Fibroblast of gingiva (primary cell): ENCODE measurements at places on chromosomes 12 and 14.

DNA sequence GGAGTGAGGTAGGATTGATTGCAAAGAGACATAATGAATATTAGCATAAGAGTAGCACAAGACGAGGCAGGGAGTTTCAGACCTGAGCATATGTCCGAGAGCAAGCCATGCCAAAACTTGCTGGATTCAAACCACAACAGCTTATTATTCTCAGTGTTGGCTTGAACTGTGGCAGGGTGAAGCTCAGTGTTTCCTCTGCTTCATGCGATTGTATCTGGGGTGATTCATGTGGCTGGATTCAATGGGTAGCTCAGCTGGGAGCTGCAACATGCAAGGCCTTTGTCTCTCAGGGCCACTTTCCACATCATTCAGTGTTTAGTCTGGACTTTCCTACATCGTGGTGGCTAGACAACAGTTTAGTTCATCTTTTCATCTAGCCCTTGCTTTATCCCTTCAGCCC lies 22.1 kb upstream of the E2F7 start:
- no peak for DNase-seq

DNA sequence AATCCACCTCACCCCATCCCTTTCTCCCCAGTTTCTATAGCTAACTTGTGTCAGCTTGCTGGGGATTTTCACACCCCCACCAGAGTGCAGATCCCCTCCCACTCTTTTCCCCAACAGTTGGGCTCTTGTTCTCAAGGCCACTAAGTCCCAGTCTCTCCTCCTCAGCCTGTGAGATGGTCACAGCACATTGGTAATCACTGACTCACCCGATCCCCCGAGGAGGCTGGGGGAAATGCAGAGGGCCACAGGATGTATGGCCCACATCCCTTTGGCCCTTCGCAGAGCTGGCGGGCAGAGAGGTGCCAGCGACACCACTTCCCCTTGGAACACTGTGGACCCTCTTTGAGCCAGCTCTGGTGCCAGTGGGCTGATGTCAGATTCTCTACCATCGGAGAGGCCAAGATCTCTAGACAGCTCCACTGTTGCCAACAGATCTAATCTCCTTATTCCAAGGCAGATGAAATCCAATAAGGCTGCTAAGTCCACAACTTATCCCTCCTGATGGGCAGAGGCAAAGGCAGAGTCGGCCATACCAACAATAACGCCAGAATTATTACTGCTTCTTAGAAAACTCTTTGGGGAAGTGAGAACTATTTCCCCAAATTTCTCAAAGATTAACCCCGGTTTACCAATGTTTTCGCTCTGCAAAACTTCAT lies 1.6 kb downstream of the FMNL3 start:
- peak; percentile 42 for DNase-seq

DNA sequence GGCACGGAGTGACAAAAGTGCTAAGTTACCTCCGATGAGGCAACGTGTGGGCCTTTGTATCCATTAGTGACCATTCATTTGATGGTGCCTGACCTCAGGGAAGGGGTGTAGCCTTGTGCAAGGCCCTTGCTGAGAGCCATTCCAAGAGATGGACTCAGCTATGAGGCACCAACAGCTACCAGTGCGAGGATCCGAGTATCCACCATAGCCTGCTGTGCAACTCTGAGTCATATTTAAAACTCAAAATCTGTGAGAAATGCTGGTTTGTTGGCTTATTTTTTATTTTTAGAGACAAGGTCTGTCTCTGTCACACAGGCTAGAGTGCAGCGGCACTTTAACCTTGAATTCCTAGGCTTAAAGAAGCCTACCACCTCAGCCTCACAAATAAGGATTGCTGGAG lies 25.1 kb upstream of the WNK1 start:
- DNase-seq, result no peak

DNA sequence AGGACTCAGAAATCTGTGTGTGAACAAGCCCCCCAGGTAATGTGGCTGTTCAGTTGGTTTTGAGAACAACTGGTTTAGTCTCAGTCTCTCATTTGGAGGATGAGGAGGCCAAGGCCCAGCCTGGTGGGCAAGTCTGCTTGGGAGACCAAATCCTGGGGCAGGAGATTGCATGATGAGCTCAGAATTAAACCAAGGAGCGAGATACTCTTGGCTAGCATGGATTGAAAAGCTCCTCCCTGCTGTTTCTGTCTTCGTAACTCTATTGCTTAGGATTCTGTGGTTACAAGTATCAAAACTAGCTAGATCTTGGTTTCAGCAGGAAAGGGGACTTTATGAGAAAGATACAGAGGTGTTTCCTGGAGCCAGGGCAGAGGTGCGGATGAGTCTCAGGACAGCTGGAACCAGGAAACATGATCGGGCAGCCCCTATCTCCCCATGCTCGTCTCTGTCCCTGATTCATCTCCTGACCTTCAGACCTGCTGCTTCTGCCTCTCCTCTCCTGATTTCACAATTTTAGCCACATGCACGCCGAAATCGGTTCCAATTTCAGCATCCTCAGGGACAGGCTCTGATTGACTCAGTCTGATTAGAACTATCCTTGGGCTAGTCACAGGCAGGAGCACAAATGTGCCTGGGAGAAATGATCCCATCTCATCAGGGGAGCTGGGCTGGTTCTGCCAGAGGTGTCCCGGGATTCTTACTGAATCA lies 40.2 kb upstream of the RIN3 start:
- DNase-seq, result peak; percentile 88

DNA sequence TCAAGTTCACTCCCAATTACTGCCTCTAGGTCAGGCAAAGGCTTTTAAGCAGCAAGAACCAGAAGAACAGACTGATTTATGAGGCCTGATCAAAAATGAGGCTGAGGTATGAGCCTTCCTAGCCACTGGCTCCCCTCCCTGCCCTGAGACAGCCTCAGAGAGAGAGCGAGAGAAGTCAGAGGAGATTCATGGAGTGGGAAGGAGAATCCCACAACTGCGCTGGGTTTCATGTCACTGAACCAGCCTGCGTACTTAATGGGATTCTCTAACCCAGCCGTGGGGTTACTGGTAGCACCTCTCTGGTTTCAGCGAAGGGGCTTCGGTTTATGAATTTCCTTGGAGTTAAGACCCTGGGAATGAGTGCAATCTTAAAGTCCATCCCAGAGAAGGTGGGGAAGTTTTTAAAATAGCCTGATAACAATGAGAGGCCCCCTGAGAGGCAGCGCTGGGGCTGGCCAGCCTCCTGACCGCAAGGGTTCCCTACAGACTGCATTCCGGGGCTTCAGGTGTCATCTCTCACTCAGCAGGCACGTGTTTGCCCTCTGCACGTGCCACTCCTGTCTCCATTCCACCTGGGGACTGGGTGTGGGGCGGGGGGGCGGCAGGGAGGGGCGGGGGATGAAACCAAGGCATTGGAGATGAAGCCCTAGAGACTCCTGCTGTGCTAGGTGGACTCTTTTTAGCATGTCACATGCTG lies 6.1 kb upstream of the GPRC5A start:
- DNase-seq, result no peak

DNA sequence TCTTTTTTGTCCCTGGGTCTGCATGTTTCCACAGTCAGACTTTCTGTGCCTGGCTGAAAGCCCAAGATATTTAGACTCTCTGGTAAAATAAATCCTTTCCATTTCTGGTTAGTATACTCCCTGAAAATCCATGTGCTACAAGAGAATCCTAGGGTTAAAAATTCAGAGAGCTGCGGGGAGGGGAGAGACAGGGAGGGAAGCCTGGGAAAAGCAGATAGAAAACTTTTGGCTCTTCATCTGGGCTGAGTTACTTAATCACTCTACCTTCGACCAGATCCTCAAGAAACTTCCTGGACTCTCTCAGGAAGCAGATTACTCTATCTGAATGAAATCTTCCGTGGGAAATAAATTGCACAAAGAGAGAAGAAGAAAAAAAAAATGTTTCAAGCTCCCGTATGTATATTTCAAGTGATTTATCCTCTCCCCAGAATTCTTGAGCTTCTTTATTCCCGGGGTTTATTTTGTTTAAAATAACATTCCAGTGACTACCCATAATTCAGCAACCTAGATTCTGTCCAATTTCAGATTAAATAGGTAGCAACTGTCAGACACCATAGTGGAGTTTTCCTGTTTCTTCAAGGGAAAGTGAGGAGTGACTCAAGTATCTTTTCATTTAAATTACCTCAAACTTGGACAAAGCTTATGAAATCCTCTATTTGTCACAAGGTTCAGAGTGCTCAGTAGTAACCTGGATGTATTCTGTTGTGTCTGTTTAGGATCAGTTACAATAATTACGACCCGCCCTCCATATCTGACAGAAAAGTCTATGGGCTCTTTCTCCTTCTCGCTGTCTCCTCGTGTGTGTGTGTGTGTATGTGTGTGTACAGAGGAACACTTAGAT lies 163.7 kb downstream of the MYRFL start:
- DNase-seq, result no peak

- peak; percentile 16 for DNase-seq
Observed at GRCh38 chr12:60191676-60192359, 596.0 kb downstream of the SLC16A7 start.

DNA sequence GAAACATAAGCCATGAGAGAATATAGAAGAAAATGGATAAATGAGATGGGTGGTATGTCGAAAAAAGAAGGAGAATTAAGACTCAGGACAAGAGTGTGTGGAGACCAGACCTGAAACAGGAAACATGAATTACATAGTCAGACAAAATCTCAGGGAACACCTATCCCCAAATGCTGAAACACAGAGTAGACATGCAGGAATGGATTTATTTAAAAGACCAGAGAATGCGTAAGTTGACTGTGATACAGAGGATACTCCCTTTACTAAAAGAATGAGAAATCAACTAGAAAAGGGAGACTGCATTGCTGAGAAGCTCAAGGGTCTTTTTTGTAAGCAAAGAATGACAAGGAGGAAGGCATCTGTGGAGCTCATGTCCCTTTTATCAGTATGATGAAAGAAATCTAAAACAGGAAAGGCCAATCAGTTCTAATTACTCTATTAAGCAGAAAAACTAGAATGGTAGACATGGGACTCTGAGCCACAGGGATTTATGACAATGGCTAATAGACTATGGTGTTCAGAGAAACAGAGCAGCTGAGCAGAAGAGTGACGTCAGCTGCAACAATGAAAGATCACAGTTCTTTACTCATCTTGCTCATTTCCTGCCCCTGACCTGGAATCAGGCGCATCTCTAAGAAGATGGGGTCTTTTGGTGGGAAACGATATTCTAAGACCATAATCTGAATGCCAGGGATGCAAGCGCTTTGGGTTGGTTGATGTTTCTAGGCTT lies 138.9 kb upstream of the DHRS4 start:
- DNase-seq, result no peak

- no peak for DNase-seq
Observed at GRCh38 chr12:74999474-74999873, 210.2 kb downstream of the KCNC2 start.

GRCh38 chr12:123833830-123834229 lies 71.7 kb downstream of the DNAH10 start:
- no peak for DNase-seq

DNA sequence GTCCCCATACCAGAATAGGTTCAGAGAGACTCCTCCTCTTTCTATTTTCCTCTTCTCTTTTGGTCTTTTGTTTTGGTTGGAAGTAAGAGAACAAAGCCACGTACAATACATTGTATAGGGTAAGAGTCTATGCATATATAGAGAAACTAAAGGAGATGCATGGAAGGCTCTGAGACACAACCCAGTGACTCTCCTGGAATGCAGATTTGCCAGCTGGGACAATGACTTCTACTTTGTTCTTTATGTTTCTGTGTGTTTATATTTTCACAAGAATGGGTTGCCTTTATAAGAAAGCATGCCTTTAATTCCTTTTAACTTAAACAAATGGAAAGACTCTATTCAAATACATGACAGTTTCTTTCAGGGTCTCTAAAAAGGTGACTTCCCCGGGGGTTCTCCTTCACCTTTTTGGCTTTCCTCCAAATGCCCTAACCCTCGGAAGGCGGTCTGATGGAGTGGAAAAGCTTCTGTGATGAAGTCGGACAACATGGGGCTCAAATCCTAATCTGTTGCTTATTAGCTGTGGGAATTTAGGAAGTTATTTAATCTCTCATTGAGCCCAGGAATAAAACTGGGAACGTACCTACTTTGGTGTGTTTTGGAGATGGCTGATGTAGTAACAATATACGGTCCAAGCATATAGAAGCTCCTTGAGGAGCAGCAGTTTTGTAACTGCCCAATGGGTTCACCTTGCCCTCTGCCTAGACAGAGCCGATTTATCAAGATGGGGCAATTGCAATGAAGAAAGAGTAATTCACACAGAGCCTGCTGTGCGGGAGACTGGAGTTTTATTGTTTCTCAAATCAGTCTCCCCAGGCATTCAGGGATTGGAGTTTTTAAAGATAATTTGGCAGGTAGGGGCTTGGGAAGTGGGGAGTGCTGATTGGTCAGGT lies 9.1 kb upstream of the SERPINA1 start:
- DNase-seq, result no peak

- DNase-seq, result no peak
Observed at GRCh38 chr12:28817524-28817923, 331.6 kb upstream of the FAR2 start.

GRCh38 chr14:29716150-29716549 lies 211.5 kb downstream of the PRKD1 start:
- DNase-seq, result peak; percentile 83

- peak; percentile 100 for DNase-seq
Observed at GRCh38 chr14:24114532-24115421, at the start of the genes DCAF11 and NRL. DCAF11 (plus strand) TSS chr14:24114777; CDS start chr14:24115595, 818 bp downstream. NRL (minus strand) TSS chr14:24114949; CDS start chr14:24082848, 32,101 bp downstream.

GRCh38 chr12:57465747-57466505 lies 6.3 kb downstream of the GLI1 start:
- DNase-seq, result no peak

- peak; percentile 34 for DNase-seq
Observed at GRCh38 chr12:12278899-12279298, 12.1 kb upstream of the LRP6 start.

- peak; percentile 59 for DNase-seq
Observed at GRCh38 chr12:30896461-30896860, 30.1 kb upstream of the TSPAN11 start.
